ENCODE measurements at places on chromosomes 6 and 20. TPM values are rescaled to one million over a fixed set of nuclear protein-coding genes. Genes with fewer than 3 reads are reported as not detected.

DNA sequence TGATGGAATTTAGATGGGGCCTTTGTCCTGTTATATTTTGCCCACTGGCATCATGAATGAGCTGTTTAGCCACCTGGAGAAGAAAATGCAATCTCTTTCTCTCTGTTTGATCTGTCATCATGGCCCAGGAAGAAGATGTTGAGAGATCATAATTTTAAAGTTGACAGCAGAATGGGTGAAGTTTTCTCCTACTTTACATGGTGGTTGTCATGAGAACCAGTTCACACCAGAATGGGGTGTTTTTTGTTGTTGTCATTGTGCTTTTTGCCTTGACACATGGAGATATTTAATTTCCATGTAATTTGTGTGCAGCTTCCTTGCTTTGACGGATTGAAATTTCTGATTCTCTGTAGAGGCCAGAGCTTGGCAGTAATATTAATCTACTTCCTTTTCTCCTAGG, 122.5 kb downstream of the FARS2 start:
- H3K4me1 ChIP-seq = no peaks in the 10 kb centered on the region
- H3K27me3 ChIP-seq = no peaks in the 10 kb centered on the region
- no peak for DNase-seq
- H3K27ac ChIP-seq = no peak overlapping the region
- no peaks in the 10 kb centered on the region for H3K36me3 ChIP-seq

DNA sequence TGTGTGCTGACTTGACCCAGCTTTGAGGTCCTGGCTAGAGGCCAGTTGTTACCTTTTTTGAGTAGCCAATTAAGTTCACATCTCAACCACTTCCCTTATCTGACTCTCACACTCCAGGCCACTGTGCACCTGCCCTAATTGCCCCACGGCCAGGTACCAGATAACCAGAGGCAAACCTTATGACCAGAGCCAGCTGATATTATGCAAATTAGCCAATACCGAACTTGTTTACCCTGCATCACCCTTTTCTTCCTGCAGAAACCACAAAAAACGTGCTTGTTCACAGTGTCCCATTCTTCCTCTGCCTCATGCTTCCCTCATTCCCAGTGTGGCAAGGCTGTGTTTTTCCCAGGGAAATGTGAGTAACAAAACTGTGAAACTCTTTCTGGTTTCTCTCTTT, 89.3 kb downstream of the HTR1B start:
- no peaks in the 10 kb centered on the region for H3K36me3 ChIP-seq
- H3K4me1 ChIP-seq = no peaks in the 10 kb centered on the region
- DNase-seq = no peak

DNA sequence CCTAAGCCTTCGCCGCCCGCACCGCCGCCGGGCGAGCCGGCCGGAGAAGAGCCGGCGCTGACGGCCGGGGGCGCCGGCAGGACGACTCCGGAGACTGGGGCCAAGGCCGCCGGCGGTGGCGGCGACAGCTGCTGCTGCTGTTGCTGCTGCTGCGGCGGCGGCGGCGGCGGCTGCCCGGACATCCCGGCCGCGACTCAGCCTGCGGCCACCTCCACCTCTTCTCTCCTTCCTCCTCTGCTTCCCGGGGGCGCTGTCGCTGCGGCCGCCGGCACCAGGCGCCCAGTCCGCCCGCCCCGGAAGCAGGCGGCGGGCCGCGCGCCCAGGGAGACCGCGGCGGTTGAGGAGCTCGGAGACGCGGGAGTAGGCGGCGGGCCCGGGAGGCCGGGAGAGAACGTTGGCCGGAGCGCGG, 307 bp downstream of the RANBP9 start:
- peaks cover 37% of the 10 kb centered on the region for H3K4me1 ChIP-seq
- no peaks in the 10 kb centered on the region for H3K36me3 ChIP-seq
- peak overlapping the region; percentile 36 for H3K4me3 ChIP-seq
- H3K27me3 ChIP-seq = no peaks in the 10 kb centered on the region
- H3K27ac ChIP-seq = peak overlapping the region; percentile 97

GRCh38 chr6:149305372-149305771, 12.1 kb upstream of the TAB2 start:
- no peaks in the 10 kb centered on the region for H3K36me3 ChIP-seq
- H3K4me3 ChIP-seq = no peak overlapping the region
- DNase-seq = no peak
- no peaks in the 10 kb centered on the region for H3K4me1 ChIP-seq
- no peaks in the 10 kb centered on the region for H3K27me3 ChIP-seq

ARFRP1 gene
- total RNA-seq = 47.6 TPM

CLIC5 gene
- total RNA-seq = 157 TPM
